HFFc6 (cell line): ENCODE measurements at places on chromosomes 7 and 10. TPM values are rescaled to one million over a fixed set of nuclear protein-coding genes. Genes with fewer than 3 reads are reported as not detected.

DNA sequence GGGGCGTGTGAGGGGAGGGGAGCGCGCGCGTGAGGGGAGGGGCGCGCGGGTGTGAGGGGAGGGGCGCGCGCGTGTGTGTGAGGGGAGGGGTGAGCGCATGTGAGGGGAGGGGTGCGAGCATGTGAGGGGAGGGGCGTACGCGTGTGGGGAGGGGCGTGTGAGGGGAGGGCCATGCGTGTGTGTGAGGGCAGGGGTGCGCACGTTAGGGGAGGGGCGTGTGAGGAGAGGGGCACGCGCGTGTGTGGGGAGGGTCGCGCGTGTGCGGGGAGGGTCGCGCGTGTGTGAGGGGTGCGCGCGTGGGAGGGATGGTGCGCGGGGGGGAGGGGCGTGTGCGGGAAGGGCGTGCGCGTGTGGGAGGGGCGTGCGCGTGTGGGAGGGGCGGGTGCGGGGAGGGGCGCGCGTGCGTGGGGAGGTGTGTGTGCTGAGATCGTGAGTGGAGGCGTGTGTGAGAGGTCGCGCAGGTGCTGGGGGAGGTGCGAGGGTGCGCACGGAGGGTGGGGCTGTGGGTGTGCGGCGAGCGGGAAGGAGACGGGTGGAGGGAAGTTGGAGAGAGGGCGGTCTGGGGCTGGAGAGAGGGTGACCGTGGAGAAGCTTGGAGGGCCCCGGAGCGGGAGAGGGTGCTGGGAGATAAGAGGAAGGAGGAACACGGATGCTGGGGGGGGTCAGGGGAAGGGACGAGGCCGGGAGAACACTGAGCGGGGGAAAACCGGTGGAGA, 19.7 kb downstream of the MXI1 start:
- DNase-seq = no peak

DNA sequence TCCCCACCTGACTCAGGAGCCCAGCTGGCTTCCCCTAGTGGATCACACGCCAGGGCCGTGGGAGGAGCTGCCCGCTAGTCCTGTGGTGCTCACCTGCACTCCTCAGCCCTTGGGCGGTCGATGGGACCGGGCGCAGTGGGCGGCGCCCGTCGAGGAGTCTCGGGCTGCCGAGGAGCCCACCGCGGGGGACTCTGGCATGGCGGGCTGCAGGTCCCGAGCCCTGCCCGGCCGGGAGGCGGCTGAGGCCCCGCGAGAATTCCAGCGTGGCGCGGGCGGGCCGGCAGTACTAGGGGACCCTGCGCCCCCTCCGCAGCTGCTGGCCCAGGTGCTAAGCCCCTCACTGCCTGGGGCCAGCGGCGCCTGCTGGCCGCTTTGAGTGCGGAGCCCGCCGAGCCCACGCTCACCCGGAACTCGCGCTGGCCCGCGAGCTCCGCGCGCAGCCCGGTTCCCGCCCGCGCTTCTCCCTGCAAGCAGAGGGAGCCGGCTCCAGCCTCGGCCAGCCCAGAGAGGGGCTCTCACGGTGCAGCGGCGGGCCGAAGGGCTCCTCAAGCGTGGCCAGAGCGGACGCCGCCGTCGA, 367.9 kb downstream of the TYW1 start:
- no peak for DNase-seq

DNA sequence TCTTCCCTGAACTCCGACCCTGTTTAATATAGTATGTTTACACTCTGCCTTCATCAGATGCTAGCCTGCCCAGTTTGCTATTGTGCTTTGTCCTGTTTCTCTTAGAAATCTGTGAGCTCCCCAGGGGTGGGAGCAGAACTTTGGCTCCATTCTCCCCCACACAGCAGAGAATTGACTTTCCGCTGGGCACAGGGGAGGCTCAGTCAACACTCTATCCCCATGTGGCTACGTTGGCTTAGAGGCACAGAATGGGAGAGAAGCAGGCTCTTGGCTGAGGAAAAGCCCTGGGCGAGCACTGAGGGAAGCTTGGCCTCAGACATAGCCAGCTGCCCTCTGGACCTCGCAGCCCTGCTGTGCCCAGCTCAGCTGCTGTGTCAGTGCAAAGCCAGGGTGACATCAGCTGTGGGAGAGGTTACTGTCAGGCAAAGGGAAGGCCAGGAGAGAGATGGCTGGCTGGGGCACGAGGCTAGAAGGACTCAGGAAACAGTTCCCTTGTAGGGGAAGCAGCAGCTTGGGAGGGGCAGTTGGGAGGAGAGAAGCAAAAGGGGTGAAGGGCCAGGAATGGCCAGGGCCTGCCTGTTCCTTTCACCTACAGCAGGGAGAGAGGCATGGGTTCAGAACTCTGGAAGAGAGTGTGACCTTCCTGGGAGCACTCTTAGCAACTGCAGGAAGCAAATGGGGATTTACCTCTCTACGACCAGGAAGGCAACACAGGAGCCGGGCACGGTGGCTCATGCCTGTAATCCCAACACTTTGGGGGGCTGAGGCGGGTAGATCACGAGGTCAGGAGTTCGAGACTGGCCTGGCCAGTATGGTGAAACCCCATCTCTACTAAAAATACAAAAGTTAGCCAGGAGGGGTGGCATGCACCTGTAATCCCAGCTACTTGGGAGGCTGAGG, 5.8 kb upstream of the SCD start:
- DNase-seq = no peak

- DNase-seq = no peak
Measured at GRCh38 chr7:96501318-96501717, 179.4 kb upstream of the SLC25A13 start.

DNA sequence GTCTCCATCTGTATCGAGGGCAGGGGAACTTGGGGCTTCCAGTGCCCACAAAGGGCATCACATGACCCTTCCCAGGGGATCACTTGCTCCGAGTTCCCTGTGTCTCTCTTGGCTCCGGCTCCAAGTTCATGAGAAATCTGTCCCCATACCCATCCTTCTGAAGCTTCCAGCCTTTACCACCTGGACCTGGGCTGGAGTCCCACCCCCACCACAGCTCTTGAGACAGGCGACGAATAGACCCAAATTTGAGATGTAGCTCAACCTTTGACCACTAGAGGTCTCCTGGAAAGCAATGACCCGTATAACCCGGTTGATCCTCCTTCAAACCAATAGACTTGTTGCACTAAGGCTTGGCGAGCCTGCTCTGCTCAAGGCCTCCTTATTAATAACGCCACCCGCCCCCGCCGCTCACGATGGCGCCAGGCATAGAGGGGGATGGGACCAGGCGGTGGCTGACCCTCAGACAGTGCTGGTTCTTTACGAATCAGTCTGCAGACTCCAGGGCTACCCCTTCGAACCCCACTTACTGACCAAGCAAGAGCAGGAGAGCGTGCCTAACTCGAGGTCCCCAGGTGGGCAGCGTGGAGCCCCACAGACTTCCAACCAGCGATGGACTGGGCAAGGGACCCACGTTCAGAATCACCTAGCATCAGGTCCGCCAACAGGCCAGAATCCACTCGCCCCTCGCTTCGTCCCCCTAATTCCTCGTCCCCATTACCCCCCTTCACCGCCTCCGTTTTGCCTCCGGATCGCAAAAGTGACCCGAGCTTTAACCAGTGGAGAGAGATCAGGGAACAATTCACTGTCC, 4.4 kb upstream of the ARID5B start:
- DNase-seq = no peak

GRCh38 chr10:14727465-14727864, 47.2 kb downstream of the FAM107B start:
- no peak for DNase-seq

- DNase-seq = no peak
Measured at GRCh38 chr7:96689414-96689813, 20.2 kb downstream of the SEM1 start.

DNA sequence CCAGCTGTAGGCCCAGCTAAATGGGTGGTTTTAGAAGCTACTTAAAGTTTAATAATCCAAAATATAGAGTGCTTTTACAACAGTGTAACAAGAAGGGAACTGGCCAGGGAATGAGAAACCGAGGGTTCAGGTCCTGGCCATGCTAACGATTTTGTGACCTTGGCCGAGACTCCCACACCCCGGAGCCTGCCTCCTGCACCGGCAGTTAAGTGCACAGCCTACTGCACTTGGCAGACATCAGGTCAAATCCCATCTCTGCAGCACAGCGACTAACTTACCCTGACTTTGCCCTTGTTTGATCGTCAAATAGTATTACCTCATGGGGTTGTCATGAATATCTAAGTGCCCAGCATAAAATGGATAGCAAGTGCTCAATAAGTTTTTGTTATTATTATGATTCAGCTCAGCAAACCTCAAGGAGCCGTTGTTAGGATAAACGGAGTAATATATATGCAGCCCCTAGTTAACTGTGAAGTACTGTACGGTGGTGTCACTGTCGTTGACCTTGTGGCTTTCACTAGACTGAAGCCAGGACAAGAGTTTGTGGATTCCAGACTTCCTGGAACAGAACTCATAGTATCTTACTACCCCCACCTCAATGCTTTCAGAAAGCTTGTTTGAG, 35.5 kb downstream of the LYZL1 start:
- no peak for DNase-seq

GRCh38 chr7:90721869-90722431, 125.8 kb downstream of the CDK14 start:
- DNase-seq = no peak

DNA sequence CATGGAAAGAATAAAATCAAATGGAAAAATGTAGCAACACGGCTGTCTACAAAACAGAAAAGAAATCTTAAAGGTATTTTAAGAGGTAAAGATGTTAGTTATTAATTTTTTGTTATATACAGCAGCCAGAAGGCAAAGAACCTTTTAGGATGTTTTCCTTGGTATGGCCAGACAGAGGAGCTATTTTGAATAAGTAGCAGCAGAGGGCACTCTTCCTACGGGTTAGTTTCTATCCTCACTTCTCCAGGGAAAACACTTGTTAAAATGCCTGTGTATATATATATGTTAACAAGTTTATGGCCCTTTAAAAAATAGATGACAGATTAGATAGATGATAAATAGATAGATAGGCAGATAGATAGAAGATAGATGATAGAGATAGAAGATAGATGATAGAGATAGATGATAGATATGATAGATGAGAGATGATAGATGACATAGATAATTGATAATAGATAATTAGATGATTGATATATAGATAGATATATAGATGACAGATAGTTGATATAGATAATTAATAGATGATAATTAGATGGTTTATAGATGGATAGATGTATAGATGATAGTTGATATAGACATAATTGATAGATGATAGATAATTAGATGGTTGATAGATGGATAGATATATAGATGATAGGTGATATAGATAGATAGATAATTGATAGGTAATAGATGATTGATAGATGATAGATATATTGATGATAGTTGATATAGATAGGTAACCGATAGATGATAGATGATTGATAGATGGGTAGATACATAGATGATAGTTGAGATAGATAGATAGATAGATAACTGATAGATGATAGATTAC, 57.8 kb upstream of the WIPF3 start:
- DNase-seq = peak; percentile 40

GRCh38 chr7:32071466-32072091, 1.4 kb upstream of the PDE1C start:
- no peak for DNase-seq

GRCh38 chr10:117221156-117221711, 19.7 kb upstream of the SLC18A2 start:
- DNase-seq = no peak

- peak; percentile 6 for DNase-seq
Measured at GRCh38 chr7:79854621-79855020, 280.0 kb upstream of the GNAI1 start.

DNA sequence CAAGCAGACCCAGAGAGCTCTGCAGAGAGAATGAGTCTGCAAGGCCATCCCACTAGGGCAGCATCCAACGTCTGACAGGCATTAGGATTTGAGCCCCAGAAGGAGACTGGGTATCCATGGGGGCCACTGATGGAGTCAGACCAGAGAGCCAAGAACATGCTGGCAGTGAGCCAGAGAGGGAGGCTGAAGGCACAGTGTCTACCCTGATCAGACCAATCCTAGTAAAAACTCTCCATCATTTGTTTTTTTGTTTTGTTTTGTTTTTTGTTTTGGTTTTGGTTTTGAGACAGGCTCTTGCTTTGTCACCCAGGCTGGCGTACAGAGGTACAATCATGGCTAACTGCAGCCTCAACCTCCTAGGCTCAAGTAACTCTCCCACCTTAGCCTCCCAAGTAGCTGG, 133.1 kb upstream of the LYZL2 start:
- DNase-seq = no peak

GRCh38 chr10:23965880-23966279, 243.1 kb upstream of the KIAA1217 start:
- DNase-seq = no peak

DNA sequence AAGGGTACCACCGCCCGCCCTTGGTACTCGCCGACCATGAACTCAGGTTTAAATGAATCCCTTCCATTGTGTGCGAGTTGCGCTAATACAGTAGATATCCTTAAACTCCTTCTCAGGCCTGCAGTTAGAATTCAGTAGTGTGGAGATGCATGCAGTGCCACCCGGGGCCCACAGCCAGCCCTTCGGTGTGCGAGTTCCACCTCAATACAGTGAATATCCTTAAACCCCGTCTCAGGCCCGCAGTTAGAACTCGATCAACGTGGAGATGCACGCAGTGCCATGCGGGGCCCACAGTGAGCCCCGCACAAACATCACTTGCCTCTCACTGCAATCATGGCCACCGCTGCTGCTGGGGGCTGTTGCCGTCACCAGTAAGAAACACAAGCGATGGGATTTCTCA, 261.9 kb downstream of the MAD1L1 start:
- no peak for DNase-seq

GRCh38 chr7:67854221-67855178, 857.9 kb downstream of the TYW1 start:
- DNase-seq = no peak

DNA sequence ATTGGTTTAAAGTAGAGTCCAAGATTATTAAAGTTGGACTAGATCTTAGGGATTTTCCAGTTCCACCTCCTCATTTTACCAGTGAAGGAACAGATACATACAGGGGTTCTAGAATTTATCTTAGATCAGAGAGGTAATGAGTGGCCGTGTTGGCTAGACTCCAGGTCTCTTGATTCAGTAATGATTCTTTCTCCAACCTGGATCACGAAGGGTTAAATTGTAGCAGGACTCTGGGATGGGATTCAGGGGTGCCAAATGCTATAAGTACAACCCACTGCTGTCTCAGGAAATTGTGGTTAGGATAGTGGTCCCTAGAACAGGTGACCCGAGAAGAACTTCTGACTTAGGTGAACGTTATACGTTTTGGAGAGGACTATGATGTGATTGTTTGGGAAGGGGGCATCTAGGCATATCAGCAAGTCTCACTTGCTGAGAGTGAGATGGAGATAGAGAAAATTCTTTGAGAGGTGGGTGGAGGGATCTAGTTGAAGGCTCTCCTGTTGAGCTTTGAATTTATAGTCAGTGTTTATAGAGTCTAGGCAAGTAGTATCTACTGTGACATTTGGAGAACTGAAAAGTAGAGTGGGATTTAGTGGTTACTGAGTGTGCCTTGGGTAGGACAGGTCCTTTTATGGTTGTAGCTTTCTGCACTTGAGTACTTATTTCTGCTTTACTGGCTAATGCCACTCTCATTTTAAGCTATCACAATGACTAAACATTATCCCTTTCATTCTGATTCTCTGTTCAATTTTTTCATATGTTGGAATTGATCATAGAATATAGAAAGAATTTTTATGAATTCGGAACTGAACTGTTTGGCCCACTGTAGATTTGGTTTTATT, 58.3 kb downstream of the ST7 start:
- DNase-seq = no peak

GRCh38 chr7:25093268-25093826, 31.7 kb downstream of the CYCS start:
- peak; percentile 69 for DNase-seq

XRCC2 gene
- total RNA-seq = 1.4 to 3.7 TPM (median 3.2 TPM) in 3 replicates

TYW1B gene
- 3.0 and 4.2 TPM in 2 replicates for total RNA-seq

ZNF511 gene
- total RNA-seq = 51.5 to 62.0 TPM (median 56.2 TPM) in 3 replicates

SEMA3A gene
- 50.7 to 76.6 TPM (median 53.3 TPM) in 3 replicates for total RNA-seq

FAM25C gene
- total RNA-seq = not detected in 3 replicates
